ENCODE measurements at places on chromosomes 1 and 21.

GRCh38 chr1:56854521-56855099 is at the start of gene C8A:
C8A (plus strand) TSS chr1:56854797; CDS start chr1:56854902, 105 bp downstream.
- DNase-seq, result no peak

- no peak for DNase-seq
These were observed 212.4 kb upstream of the USP24 start for GRCh38 chr1:55427606-55428005.

DNA sequence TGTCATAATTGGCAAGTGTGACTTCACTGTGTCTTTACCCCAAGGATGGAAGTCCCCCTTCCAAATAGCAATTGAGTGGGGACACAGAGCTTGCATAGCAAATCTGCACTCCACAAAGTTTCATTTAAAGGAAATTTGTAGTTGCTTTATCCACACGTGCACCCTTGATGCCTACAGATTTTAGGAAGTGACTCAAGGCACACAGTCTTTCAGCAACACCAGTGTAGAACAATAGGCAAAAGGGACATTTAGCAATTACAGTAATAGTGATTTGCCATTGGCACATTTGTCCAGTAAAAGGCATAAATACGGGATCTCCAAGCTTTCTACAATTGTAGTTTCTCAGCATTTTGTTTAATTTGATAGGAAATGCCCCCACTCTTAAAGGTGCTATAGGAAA is 43.4 kb upstream of the KAZN start:
- DNase-seq, result no peak

DNA sequence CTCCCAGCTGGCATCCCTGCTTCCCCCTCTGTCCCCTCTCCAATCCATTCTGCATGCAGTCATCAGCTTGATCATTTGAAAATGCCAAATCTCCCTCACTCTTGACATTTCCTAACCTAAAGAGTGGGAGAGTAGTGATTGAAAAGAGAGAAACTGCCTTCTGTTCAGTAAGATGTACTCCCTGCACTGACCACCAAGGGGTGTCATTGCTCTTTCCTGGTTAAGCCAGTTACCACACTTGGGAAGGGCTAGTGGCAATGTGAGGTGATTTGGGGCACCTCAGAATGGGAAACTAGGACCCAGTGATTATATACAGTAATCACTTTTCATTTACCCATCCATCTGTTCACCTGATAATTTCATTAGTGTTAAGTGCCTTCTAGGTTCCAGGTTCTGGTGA is 6.9 kb upstream of the TMEM269 start:
- DNase-seq, result no peak

GRCh38 chr1:40058453-40059337 is 18.2 kb downstream of the CAP1 start:
- no peak for DNase-seq

GRCh38 chr1:153985941-153986761 is at the start of gene RAB13:
RAB13 (minus strand) TSS chr1:153986339; CDS start chr1:153986236, 103 bp downstream.
- DNase-seq, result peak; percentile 33

GRCh38 chr1:80153762-80154161 is 1147.2 kb upstream of the ADGRL4 start:
- DNase-seq, result no peak
